Fibroblast of skin of left biceps (primary cell): ENCODE measurements at places on chromosomes 12 and 14.

- DNase-seq, result no peak
Observed at GRCh38 chr14:58200846-58201245, 897 bp downstream of the ACTR10 start.

DNA sequence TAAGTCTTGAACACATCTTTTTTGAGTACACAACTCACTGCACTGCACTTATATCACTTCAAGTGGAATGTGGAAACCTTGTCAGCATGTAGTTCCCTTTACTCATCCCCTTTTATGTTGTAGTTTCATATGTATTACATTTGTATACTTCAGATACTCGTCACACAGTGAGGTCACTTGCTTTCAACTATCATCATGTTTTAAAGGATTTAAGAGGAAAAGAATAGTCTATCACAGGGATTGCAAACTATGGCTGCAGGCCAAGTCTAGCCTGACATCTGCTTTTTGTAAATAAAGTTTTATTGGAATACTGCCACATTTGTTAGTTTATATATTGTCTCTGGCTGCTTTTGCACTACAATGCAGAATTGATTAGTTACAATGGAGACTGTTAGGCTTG is 24.3 kb downstream of the CNOT2 start:
- DNase-seq, result no peak

GRCh38 chr12:132364348-132364902 is 35.0 kb upstream of the GALNT9 start:
- no peak for DNase-seq

- no peak for DNase-seq
Observed at GRCh38 chr12:69671597-69671996, 27.5 kb downstream of the BEST3 start.

DNA sequence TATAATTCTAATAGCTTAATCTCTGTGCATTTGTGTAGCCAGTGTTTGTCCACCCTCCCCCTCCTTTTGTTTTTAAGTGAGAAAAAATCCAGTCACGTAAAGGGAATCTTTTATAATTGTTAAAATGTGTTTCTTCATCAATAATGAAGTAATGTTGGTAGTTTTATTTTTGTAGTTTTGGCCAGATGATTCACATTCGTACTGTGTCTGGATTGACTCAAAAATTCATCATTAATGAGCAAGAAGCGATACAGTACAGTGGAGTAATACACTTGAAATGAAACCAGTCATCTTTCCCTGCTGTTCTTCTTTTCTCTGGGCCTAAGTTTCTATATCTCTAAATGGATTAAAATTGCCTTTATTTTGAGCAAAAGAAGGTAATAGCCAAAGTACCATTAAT is 86.5 kb downstream of the SRGAP1 start:
- DNase-seq, result no peak

- DNase-seq, result no peak
Observed at GRCh38 chr12:50483488-50483887, 21.3 kb upstream of the DIP2B start.

- DNase-seq, result no peak
Observed at GRCh38 chr14:37274652-37275051, 76.9 kb downstream of the MIPOL1 start.

DNA sequence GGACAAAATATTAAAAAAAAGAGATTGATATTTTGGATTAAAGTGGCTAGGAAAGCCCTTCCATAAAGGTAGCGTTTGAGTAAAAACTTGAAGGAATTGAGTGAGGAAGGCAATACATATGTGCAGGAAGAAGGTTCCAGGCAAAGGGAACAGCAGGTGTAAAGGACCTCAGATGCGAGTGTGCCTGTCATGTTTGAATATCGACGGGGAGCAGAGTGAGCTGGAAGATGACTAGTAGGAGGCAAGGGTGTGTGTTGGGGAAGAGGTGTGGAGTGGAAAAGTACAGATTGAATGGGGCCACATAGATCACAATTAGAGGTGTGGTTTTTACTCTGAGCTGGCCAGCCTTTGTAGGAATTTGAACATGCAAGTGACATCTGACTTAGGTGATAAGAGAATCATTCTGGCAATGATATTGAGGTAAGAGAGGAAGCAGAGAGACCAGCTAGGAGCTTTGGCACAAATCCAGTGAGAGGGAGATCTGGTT is 15.0 kb upstream of the FBXO33 start:
- no peak for DNase-seq

- DNase-seq, result no peak
Observed at GRCh38 chr14:49614196-49614595, 6.2 kb downstream of the RPL36AL start.

DNA sequence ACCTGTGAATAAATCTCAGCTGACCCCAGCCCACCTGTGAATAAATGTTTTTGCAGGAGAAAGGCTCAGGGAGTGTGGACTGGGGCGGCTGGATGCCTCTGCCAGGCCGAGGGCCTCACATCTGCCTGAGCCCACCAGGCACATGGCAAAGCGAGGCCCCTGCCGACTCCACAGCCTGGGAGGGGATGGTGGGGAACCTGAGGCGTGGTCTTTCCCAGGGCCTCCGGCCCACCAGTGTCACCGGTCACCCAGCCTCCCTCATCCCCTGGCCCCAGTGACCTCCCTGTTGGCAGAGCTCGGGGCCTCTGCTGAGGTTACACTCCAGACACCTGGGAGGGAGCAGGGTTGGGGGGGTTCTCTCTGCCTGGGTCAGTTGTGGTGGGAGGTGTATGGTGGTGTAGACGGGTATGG is 8.2 kb downstream of the NOC4L start:
- DNase-seq, result no peak

DNA sequence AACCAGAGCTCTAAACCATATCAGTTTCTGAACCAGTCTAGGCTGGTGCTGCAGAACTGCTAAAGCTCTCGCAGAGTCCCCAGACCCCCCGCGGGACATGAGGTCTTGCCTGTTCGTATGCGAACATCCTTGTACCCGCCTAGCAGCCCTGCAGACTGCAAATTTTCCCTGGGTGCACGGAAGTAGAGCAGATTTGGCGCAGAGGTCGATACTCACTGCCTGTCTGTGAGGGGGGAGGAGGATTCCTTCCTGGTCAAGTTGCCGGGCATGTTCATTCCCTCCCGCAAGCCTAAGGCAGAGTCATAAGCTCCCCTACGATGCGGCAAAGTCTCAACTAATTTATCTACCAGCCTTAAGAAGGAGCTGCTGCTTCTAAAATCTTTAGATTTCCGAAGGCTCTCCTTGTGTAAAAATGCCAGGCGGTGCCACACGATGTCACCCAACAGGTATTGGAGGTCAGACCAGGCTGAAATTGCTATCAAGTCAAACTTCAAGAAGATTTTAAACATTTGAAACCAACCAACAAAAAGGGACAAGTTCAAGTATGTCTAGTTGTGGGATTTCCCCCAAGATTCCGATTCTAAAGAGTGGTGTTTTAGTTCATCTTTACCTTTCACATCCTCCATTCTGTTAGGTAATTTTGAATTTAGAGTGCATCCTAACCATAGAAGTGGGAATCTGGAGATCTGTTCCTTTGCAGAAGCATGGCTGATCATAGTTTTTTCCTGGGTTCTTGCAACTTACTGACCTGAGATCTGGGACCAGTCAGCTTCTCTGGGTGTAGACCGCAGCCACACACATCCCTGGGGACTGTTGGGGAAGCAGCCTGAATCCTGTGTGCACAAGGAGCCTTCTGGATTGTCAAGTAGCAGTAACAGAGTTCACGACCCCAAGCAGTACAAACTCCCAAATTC is 1.6 kb upstream of the PAX9 start:
- no peak for DNase-seq

- no peak for DNase-seq
Observed at GRCh38 chr12:24534622-24535021, 414.3 kb downstream of the BCAT1 start.

GRCh38 chr12:7079826-7080125 is 12.5 kb downstream of the C1R start:
- DNase-seq, result no peak

GRCh38 chr14:88815980-88816379 is 8.5 kb upstream of the TTC8 start:
- no peak for DNase-seq

GRCh38 chr14:88868558-88869159 is 44.2 kb downstream of the TTC8 start:
- no peak for DNase-seq
